HuH-7.5 (cell line): ENCODE measurements at places on chromosomes 5 and 9.

- no peak for DNase-seq
Observed at GRCh38 chr5:159286420-159287035, 23.4 kb downstream of the UBLCP1 start.

GRCh38 chr9:89037891-89038290, 46.6 kb downstream of the S1PR3 start:
- DNase-seq, result no peak

DNA sequence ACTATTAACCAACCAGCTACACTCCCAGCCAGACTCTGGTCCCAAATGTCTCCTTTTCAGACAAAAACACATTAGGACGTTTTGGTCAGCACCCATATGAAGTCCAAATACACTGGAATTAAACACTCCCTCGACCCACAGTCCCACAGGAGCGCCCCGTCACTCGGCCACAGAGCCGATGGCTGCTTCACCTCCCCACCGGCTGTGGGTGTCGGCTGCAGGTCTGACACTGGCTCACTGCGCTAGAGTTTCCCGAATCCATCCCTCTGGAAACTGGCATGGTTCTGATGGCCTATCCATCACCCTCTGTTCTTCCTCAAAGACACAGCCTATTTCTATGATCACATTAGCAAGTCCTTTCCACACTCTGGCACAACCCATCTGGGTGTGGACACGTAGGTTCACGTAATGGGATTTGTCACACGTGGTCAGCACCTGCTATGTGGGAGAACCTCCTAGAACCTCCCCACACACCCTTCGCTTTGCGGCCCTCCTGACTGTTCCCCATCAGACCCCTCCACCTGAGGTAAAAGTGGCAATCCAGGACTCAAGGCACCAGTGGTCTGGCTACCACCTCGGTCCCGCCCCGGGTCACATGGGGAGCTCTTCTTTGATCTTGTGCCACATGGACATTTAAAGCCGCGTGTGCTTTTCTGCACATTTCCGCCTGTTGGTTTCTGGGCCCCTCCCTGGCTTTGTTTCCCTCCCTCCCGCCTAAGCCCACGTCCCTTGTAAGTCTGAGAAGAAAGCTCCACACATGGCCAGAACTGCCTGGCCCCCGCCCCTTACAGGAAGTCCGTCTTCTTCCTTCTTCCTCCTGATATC, 131.1 kb upstream of the PHYKPL start:
- no peak for DNase-seq

GRCh38 chr9:123835821-123836220, 94.1 kb downstream of the DENND1A start:
- DNase-seq, result no peak

- no peak for DNase-seq
Observed at GRCh38 chr5:3778000-3778550, 182.4 kb downstream of the IRX1 start.
